Activated T-helper 2 cell treated with anti-CD3 and anti-CD28 coated beads, Interferon-gamma antibody, Interleukin-2, Interleukin-4, amounts not matched to agents 10 μg/mL and 5 μg/mL and 100 μg/mL, durations not matched to agents 14 hours and 24 hours and 36 hours (primary cell): ENCODE measurements at places on chromosomes 1 and 21.

- no peak for DNase-seq
Observed at GRCh38 chr1:71980556-71980955, 301.8 kb downstream of the NEGR1 start.

- no peak for DNase-seq
Observed at GRCh38 chr1:76115171-76115570, 40.6 kb downstream of the ST6GALNAC3 start.

DNA sequence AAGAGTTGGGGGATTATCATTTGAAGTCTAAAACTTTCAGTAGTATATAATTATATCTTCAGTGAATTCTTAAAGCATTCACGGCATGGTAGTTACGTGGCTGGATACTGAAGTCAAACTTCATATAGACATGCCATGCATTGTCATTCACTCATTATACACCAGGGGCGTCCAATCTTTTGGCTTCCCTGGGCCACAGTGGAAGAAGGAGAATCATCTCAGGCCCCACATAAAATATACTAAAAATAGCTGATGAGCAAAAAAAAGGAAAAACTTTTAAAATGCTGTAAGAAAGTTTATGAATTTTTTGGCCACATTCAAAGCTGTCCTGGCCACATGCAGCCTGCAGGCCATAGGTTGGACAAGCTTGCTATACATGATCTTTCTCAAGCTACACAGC, 43.8 kb downstream of the DENND1B start:
- no peak for DNase-seq

DNA sequence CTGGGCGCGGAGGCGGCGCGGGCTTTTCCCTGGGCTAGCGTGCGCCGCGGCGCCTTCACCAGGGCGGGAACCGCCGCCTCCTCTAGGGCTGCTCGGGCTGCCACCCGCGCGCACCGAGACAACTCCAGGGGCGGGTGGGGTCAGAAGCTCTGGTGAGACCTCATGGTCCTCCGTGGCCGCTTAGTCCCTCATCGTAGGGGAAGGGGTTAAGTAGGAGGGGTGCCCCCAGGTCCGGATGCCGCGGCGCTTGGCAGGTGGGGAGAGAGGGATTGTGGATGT, 559 bp downstream of the SERTAD4 start:
- DNase-seq: no peak

GRCh38 chr1:56837244-56837939, 17.2 kb upstream of the C8A start:
- DNase-seq: no peak

DNA sequence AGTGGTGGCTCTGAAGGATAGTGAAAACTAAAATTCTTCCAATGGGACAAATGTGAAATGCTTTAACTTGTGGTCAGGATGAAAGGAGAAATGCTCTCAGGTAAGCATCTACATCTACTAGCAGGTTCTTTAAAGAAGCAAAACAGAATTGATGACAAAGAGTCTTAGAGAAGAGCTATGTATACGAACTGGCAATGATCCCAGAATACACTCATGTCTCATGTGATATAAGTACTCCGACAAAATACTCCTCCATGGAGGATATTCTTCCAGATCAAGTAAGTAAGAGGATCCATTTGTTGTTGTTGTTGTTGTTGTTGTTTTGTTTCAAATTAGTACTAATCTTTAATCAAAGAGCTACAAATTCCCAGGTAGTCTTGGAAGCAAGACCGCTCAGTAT, 174.0 kb upstream of the ATP1B1 start:
- no peak for DNase-seq

DNA sequence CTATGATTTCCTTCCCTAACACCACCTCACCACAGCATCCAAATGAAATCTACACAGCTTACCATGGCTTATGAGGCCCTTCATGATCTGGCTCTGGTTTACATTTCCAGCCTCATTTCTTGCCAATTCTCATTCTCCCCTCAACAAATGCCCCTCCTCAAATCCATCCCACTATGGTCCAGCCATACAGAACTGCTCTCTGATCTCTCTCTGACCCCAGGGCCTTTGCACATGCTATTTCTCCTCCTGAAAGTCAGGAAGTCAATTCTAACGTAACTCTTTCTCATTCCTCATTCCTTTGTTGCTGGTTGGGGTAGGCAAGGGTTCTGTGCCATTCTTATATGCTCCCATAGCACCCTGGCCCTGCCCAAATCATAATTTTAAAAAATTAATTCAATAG, 120.0 kb downstream of the LRIG2 start:
- DNase-seq: no peak

GRCh38 chr1:17001760-17002523, 9.8 kb downstream of the ATP13A2 start:
- DNase-seq: no peak

DNA sequence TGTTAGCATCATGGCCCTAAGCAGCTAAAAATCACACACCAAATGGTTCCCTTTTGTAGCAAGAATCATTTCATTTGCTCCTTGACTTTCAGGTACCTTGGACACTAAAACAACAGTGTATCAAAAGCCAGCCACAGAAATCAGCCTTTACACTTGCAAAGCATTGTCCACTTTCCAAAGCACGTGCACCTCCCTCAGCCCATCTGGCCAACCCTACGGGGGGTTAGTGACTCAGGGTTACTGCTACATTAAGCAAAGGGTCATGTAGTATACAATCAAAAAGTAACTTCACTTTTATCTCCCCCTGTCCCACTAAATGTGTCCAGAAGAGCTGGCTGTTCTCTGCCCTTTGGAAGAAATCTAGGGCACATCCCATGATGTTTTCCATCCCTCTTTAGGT, 149.7 kb downstream of the HIVEP3 start:
- DNase-seq: no peak

GRCh38 chr1:199742547-199742946, 285.0 kb upstream of the NR5A2 start:
- DNase-seq: no peak

GRCh38 chr1:112618114-112618720, 724 bp downstream of the ST7L start:
- DNase-seq: peak; percentile 11

- no peak for DNase-seq
Observed at GRCh38 chr1:247332623-247333361, 1.1 kb upstream of the ZNF496 start.

- no peak for DNase-seq
Observed at GRCh38 chr1:197862671-197863070, 39.8 kb upstream of the C1orf53 start.

DNA sequence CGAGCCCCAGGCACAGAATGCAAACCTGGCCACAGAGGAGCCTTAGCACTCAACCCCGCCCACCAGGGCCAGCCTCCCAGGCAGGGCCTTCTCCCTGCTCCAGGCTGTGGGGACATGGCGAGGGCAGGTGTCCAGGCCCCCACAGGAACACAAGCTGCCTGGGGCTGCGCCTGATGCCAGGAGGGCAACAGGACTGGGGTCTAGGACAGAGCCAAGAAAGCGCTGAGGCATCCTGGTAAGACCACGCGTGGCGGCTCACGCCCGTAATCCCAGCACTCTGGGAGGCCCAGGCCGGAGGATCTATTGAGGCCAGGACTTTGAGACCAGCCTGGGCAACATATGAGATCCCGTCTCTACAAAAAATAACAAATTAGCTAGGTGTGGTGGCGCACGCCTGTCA, 59.1 kb downstream of the MEGF6 start:
- no peak for DNase-seq

- DNase-seq: no peak
Observed at GRCh38 chr1:11046270-11046566, 821 bp downstream of the MASP2 start.

GRCh38 chr1:184388971-184389370, 2.1 kb downstream of the C1orf21 start:
- no peak for DNase-seq

GRCh38 chr21:34888569-34889319, 160.4 kb downstream of the RUNX1 start:
- peak; percentile 81 for DNase-seq

DNA sequence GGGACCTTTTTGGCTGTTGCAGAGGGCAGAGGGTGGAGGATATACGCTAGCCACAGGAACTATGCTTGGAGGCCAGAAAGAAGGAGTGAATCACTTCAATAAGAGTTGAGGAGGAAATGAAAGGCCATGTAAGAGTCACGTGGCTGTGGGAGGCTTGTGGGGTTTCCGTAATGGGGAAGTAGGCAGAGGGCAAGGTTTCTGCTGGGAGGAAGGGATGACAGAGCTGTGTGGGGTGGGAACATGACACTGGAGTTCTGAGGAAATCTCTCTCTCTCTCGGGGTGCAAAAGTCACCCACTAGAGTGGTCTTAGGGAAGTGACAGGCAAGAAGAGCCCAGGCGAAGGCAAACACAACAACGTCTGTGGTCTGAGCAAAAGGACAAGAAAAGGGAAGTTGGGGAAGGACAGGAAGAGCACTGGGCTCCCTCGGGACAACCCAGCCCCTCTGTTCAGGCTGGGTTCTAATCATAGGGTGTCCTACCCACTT, 3.9 kb upstream of the CD1C start:
- no peak for DNase-seq

- DNase-seq: no peak
Observed at GRCh38 chr1:228894442-228894989, 159.2 kb downstream of the RHOU start.

GRCh38 chr1:232334246-232334645, 295.7 kb downstream of the SIPA1L2 start:
- DNase-seq: no peak

GRCh38 chr21:42163511-42163863, 55.5 kb upstream of the ABCG1 start:
- DNase-seq: no peak

GRCh38 chr1:52601991-52602855, at the start of gene GPX7:
Gene GPX7 (plus strand): TSS chr1:52602371. CDS start chr1:52602410, 39 bp downstream.
- DNase-seq: peak; percentile 53
